IMR-90 (cell line): ENCODE measurements at places on chromosomes 16 and 17. TPM values are rescaled to one million over a fixed set of nuclear protein-coding genes. Genes with fewer than 3 reads are reported as not detected.
A peak's percentile ranks its signal among the peaks of the same experiment; 100 is the strongest.

DNA sequence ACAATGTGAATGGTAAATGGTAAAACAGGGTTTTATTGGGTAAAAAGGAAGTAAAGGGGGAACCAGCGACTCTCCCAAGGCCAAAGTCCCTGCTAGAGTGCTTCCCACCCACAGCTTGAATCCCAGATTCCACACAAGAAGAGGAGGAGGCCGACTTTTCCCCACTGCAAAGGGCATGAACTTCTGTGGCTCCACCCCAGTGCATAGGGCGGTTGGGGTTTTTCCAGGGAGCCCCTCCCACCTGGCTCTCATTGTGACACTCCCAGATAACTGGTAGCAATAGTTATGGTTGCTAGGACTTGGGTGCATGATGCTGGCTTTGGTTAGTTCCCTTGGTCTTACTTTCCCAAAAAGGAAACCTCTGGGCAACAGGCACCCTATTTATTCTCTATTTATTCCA is 666.0 kb upstream of the CA10 start:
- DNase-seq: no peak

- DNase-seq: no peak
These were observed 21.4 kb downstream of the GRIN2C start for GRCh38 chr17:74838274-74838673.

DNA sequence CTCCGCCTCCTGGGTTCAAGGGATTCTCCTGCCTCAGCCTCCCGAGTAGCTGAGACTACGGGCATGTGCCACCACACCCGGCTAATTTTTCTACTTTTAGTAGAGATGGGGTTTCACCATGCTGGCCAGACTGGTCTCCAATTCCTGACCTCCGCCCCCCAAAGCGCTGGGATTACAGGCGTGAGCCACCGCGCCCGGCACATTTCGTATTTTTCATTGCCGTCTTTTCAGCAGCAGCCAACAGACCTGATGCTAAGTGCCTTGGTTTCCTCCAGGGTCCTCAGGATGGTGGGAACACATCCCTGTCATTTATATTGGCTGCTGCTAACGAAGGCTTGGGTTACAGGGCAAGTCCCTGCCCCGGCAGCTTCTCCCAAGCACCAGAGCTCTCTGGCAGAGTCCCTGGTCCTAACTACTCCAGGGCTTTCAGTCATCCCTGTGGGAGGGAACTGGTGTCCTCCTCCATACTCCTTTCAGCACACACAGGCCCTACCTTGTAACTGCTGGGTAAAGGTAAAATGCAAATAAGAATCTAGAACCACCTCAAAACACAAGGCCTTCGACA is 1.5 kb upstream of the RNF157 start:
- DNase-seq: no peak

- peak; percentile 51 for DNase-seq
These were observed 904 bp downstream of the MAP2K3 start for GRCh38 chr17:21285164-21286065.

DNA sequence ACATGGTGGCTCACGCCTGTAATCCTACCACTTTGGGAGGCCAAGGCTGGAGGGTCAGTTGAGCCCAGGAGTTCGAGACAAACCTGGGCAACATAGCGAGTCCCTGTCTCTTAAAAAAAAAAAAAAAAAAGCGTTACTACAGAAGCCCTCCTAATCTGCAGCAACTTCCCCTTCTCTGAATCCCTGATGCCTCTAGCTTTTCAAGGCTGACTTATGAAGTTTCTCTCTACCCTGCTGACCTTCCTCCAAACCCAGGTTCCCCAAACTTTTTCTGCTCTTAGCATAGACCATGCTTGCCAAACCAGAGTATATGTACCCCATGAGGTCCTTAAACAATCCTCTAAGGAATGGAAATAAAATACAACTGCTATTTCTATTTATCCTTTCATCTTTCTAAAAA is 16.4 kb downstream of the LYRM1 start:
- no peak for DNase-seq

Gene RND2
- 1.1 TPM in 2 replicates for total RNA-seq

DNA sequence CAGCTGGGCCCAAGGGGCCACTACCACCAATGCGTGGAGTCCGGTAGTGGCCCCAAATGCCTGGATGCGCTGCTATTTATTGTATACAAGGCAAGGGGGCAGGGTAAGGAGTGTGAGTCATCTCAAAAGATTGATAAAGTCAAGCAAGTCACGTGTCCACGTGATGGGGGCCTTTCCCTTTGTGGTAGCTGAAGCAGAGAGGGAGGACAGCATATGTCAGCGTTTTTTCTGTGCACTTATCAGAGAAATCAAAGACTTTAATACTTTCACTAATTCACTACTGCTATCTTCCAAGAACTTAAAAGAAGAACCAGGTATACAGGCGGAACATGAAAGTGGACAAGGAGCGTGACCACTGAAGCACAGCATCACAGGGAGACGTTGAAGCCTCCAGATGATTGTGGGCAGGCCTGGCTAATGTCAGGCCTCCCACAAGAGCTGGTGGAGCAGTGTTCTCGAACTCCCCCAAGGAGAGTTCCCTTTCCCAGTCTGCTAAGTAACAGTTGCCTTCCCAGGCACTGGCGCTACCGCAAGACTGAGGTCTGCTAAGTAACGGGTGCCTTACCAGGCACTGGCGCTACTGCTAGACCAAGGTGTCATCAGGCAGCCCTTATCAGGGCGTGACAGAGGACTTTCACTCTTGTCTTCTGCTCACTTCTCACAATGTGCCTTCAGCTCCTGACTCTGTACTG is 10.8 kb upstream of the ASB16 start:
- peak; percentile 25 for DNase-seq

Gene CCL5
- total RNA-seq: not detected in 2 replicates

DNA sequence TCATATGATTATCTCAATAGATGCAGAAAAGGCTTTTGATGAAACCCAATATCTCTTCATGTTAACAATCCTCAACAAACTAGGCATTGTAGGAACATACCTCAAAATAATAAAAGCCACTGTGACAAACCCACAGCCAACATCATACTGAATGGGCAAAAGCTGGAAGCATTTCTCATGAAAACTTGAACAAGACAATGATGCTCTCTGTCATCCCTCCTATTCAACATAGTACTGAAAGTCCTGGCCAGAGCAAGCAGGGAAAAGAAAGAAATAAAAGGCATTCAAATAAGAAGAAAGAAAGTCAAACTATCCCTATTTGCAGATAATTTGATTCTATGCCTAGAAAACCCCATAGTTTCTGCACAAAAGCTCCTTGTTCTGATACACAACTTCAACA is 999.2 kb upstream of the GOT2 start:
- DNase-seq: no peak

DNA sequence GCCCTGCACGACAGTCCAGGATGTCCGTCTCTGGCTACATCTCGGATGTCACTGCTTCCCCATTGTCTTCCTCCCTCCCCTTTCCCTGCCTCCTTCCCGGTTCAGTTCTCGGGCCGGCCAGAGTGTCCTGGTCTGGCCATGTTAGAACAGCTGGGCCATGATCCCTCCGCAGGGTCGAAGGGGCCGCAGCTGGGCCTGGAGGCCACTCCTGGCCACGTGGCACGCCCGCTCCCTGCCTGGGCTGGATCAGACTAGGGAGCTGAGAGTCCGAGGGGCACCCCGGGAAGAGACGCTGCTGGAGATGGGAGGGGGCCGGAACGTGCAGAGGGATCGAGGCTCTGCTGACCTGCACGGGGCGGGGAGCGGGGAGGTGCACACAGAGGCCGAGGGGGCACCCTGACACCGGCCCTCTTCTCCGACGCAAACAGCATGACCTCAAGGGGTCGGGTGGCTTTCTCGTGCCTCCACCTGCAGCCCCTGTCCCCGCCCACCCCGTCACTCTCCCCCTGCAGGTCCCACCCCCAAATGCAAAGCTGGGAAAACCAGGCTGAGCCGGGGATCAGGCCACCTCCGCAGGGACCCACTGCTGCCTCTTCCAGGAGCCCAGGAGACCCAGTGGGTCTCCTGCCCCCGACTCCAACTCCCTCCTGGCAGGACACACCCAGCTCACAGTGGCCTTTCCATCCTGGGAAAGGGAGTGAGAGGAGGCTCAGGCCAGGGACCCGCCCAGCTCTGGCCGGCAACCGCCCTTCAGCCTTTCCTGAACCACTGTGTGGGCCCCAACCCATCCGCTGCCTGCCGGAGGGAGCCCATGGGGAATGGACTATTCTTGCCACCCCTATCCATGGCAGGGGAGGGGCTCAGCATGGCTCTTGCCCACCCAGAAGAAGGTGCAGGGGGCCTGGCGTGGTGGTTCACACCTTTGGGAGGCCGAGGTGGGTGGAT is 38.5 kb downstream of the CTU2 start:
- DNase-seq: no peak

Gene DPEP3
- total RNA-seq: not detected in 2 replicates

Gene BRICD5
- 0.18 and 0.28 TPM in 2 replicates for total RNA-seq

Gene PPY
- not detected in 2 replicates for total RNA-seq

GRCh38 chr17:81009136-81009535 is 17.5 kb downstream of the CHMP6 start:
- DNase-seq: no peak

Gene HAPSTR1
- 56.5 and 81.9 TPM in 2 replicates for total RNA-seq

- DNase-seq: no peak
These were observed 7.3 kb downstream of the TAT start for GRCh38 chr16:71569621-71570020.

DNA sequence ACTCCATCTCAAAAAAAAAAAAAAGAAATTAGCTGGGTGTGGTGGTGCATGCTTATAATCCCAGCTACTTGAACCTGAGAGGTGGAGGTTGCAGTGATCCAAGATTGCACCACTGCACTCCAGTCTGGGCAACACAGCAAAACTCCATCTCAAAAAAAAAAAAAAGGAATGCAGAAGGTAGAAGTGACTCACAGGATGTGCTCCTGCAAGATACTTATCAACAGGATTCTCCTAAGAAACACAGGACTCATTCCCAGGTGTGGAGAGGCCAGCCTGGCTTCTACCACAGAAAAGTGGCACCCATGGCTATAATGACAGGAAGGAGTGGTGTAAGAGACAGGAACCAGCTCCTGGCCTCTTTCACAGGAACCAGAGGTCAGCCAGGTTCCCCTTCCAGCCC is 13.8 kb downstream of the ELMO3 start:
- no peak for DNase-seq

DNA sequence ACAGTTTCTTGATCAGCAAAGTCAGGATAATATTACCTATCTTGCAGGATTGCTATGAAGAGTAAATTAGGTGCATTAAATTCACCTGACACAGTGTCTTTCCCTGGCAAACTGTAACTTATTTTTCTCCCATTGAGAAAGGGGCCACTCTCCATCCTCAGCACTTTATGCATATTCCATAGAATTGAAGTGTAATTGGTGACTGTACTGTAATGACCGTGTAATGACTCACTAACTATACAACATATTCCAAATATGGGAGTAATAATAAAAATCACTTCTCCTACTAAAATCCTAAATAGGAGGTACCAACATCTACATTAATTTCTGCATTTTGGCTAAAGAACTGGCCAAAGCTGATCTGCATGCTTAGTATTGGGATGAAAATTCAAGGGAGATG is 141.9 kb upstream of the NOG start:
- DNase-seq: peak; percentile 25

Gene HES7
- not detected in 2 replicates for total RNA-seq

DNA sequence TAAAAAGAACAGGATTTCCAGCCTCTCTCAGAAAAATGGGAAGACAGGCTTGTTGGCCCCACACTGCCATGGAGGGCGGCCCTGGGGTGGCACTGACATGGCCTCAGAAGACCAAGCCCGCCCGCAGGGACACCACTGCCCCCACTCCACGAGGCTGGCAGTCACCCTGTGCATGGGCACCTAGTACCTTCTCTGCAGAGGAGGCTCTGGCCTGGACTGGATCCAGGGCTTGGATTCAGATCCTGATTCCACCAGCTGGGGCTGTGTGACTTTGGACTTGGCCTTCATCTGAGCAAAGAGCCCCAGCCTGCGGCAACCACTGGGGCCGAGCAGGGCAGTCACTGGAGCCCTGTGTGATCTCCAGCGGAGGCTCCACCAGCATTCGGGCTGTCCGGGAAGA is 16.8 kb upstream of the FASN start:
- no peak for DNase-seq

Gene ICAM2
- 0.28 TPM in 1 of 2 replicates, not detected in the other for total RNA-seq

DNA sequence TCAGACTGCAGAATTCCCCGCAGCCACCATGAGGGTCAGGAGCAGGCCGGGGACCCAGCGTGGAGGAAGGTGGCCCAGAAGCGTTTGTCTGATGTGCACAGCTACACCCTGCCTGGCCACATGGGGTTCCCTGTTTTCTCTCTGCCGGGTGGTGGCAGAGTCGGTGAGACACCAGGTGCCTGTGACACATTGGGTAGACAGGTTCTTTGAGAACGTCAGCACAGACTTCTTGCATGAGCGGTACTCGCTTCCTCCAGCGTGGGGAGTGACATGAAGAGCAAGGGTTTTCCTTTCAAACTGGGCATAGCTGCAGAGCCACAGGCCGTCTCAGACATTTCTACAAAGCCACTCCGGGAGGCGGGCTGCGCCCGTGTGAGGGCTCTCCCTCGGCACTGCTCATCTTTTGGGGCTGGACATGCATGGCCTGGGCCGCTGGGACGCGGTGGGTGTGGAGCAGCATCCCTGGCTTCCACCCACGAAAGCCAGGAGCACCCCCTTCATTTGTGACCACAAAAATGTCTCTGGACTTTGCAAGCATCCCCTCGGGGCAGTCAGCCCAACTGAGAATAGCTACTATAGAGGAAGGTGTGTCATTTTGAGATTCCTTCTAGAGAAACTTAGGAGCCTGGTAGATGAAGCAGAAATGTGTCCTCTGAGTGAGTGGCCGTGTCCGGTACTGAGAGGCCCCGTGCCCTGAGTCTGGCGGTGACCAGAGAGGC is 26.0 kb downstream of the NME3 start:
- peak; percentile 59 for DNase-seq

- DNase-seq: no peak
These were observed 21.3 kb upstream of the KCNJ12 start for GRCh38 chr17:21354796-21355385.

DNA sequence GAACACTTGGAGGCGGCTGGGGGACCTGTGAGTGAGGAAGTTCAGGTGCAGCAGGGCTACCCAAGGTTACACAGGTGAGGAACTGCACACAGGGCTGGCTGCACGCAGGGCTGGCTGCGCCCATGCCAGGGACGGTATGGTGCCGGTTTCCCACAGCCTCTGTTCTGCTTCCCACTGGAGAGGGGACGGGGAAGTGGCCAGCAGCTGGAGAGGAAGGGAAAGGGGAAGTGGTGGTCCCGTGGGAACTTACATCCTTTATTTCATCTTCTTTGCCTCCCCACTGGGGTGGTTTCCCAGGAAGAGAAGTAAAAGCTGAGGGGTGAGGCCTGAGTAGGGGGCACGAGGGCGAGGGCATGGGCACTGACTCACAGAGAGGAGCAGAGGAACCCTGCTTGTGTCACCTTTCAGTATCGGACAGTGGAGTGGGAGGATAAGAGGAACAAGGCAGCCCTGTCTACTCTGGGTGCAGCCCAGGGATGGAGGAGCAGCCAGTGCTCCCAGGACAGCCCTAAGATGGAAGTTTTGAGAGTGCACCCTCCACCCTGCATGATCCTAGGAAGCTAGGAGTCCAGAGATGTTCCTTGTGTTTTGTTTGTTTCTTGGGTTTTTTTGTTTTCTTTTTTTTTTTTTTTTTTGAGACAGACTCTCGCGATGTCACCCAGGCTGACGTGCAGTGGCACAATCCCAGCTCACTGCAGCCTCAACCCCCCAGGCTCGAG is 25.5 kb upstream of the CDH1 start:
- DNase-seq: no peak

Gene ELMO3
- total RNA-seq: 0.28 and 0.36 TPM in 2 replicates

Gene GNGT2
- total RNA-seq: 0.18 and 0.56 TPM in 2 replicates

- no peak for DNase-seq
These were observed 66.8 kb downstream of the C16orf78 start for GRCh38 chr16:49440156-49441065.
